ENCODE measurements at places on chromosomes 13 and 19.

- no peak for DNase-seq
These were observed 15.9 kb downstream of the CBY2 start for GRCh38 chr13:45718063-45718462.

DNA sequence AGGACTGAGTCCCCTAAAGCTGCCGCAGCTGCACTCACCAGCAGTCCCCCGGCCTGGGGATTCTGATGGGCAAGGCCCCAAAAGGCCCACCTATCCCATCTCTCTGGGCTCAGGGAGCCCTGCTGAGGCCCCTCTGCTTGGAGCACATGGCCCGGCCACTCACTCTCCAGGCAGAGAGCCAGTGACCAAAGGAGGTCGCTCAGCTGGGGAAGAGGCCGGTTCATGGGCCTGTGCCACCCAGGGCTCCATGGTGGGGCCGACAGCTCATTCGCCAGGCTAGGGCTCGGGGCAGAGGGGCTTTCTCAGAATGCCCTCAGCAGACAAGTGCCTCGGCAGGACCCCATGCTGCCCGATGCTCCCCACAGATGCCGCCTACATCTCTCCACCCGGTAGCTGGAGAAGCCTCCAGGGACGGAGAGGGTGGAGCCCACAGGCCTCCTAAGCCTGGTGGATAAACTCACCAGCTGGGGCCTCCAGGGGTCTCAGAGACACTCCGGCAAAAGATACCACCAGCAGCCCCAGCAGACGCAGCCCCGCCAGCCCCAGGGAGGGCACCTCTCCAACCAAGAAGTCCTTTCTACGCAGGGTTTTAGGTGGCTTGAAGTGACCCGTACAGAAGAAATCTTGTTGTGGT is 54.4 kb downstream of the MLLT1 start:
- no peak for DNase-seq

DNA sequence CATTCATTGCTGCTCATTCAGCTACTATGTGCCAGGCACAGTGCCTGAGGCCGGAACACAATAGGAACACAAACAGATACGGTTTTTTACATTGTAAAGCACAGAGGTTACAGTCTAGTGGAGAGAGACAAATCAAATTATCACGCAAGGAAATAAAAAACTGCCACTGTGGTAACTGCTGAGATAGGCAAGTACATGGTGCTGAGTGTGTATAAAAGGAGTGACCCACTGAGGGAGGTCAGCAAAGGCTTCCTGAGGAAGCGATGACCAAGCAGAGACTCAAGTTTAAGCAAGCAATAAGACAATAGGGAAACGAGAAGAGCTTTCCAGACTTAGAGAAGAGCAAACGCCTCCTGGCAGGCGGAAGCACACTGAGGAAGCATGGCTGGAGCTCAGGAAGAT is 56.4 kb downstream of the NUFIP1 start:
- no peak for DNase-seq

- peak; percentile 59 for DNase-seq
These were observed 4.1 kb downstream of the DLL3 start for GRCh38 chr19:39502640-39503417.

- DNase-seq, result peak; percentile 20
These were observed 547 bp downstream of the ABCC4 start for GRCh38 chr13:95300625-95301182.

DNA sequence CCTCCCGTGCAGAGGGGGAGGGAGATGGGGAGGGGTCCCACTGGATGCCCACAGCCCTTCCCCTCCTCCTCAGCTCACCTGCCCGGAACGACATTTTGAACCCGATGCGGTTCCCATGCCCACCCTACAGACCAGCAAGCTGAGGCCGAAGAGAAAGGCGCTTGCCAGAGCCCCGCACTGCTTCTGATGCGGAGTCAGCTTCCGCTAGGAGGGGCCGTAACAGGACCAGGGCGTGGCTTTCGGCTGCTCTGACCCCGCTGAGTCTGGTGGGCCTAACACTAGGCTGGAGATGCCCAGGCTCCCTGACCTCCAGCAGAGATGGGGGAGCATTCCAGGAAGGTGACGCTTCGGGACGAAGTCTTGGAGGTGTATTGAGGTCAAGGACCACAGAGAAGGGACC is 6.7 kb downstream of the ONECUT3 start:
- DNase-seq, result no peak
